SK-N-SH (cell line): ENCODE measurements at places on chromosomes 12 and 14.
A peak's percentile ranks its signal among the peaks of the same experiment; 100 is the strongest.

DNA sequence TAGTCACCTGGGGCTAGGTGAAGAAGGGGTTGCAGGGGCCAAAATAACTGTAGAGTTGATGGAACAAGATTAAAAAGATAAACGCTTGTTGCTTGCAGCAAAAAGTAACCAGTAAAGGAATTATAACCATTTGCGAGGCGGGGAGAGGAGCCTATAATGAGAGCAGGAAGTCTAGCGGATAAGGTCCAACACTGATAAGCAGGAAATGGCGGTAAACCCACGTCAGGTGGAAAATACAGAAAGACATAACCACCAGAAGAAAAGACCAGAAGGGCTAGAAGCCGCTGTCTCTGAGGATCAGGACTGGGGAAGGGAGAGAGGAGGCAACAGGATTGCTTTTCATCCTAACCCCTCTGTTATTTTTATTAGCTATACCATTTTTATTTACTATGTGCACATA lies 303.3 kb downstream of the DPF3 start:
- no peak for DNase-seq

DNA sequence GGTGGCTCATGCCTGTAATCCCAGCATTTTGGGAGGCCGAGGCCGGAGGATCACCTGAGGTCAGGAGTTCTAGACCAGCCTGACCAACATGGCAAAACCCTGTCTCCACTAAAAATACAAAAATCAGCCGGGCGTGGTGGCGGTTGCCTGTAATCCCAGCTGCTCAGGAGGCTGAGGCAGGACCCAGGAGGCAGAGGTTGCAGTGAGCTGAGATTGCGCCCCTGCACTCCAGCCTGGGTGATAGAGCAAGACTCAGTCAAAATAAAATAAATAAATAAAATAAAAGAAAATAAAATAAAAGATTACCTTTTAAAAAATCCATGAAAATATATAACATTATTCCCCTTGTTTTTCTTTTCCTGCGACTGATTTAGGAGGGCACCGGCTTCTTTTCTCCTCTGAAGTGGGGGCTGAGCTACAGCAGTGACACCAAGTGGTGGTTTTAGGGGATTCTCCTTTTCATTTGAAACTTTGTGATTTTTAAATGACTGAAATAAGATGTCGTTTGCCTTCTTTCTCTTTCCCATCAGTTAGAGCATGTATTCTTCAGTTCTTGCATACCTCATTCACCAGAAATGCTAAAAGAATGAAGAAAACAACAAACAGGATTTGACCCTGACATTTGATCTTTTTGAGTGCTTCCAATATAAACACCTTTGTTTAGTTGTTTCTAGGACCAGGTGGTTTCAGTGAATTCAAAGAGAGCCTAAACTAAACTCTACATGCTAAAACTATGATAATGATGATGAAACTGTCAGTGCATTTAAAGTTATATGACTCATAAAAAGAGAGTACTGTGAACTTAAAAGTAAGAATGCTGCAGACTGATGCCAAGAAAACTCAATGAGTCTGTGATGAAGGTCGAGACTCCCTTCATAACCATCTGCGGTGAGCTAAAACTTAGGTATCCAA lies 22.6 kb upstream of the PKP2 start:
- peak; percentile 66 for DNase-seq

- DNase-seq: no peak
These were observed 87.0 kb downstream of the PTPRB start for GRCh38 chr12:70550180-70550577.

GRCh38 chr12:48997719-48998496 lies 1.3 kb downstream of the DDN start:
- peak; percentile 90 for DNase-seq

DNA sequence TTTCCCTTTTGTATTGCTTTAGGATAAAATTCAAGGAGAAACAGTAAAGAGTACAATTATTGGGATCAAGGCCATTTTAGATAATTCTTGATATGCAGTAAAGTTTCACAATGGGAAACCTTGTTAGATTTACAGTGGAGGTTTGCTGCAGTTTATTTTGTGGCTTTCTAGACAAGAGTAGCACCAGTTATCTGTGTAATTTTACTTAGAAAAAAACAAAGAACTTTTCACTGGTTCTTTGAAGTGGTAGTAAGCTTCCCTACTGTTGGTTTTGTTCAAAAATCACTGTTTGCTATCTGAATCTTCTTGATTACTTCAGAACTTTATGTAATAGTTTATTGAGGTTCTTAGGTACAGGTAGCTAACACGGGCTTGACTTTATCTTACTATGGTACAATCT lies 42.0 kb downstream of the ADIPOR2 start:
- no peak for DNase-seq

DNA sequence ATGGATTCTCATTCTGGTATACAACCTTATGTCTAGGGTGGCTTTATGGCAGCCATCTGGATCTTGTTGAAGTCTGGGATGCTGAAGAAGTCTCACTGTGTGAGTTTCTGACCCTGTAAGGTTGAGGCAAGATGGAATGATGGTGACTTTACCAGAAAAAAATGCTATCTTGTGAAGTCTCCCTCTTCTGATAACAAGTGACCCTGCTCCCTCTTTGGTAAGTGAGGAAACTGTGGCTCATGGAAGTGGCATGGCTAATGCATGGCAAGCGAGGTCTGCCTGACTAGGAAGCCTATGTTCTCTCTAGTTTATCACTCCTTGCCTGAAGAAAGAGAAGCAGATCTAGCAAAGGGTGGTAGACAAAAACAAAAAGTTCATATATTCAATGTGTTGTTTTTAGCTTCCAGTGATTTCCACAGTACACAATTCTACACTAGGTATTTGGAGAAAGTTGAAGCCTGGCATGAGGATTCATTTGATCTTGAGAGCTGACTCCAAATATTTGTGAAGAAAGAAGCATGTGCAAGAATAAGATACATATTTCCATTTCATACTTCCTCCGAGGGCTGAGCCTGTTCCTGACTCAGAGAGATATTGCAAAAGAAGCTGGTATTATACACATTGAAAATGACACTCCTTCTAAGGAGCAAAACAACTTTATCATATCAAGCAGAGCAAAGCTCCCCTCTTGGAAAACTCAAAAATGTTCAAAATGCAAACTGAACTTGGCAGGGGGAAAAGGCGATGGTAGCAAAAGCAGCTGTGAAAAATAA lies 63.6 kb downstream of the HELB start:
- DNase-seq: no peak

DNA sequence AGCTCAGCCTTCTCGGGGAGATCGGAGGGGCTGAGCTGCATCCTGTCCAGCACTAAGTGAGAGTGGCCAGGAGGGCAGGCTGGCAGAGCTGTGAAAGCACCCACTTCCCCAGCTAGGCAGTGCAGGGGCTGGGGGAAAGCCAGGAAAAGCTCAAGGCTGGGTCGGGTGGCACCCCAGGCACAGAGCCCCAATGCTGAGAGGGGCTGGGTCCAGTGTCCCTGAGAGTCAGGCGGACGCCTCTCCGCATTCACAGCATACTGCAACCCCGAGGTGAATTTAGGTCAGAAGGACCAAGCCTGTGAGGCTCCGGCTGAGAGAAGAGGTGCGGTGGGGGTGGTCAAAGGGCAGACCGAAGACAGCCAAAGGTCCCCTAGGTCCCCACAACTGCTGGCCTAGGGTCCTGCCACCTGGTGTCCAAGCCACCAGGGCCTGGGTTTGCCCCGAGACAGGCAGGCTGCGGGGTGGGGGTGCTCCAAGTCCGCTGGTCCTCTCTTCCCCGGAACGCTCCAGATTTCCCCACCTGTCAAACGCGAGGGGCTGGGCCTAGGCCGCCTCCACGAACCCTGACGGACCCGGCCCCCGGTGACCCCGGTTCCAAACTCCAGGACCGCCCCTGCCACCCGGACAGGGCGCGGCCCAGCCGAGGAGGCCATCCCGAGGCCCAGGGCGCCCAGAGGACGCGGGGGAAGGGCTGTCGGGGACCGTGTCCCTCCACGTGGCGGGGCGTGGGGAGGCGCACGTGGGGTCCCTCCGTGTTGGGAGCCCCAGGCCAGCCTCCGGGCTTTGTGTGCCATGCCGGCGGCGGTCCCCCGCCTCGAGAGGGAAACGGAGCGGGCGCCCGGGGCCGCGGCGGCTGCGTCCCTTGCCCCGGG lies 527 bp downstream of the CAMKK2 start:
- peak; percentile 64 for DNase-seq

DNA sequence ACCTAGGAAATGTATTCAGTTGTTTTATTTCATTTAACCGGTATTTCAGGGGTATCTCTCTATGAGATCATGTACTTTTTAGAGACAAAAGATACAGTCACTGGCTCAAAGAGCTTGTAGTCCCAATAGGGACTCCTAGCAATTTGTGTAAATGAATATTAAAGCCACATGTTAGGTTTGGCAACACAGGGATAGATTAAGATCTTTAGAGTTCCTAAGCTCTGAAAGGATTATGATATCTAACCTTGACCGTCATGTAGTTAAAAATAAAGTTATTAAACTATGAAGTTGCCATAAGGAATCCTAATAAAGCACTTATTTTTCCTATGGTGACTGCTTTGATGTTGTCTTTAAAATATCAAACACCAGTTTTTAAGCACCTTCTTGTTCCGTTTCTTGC lies 100.4 kb upstream of the FGD4 start:
- peak; percentile 26 for DNase-seq

- no peak for DNase-seq
These were observed 13.3 kb downstream of the SDS start for GRCh38 chr12:113390064-113391043.

GRCh38 chr12:4630262-4630661 lies 18.6 kb downstream of the AKAP3 start:
- no peak for DNase-seq

- peak; percentile 50 for DNase-seq
These were observed 4.7 kb upstream of the LHX5 start for GRCh38 chr12:113476176-113476986.

GRCh38 chr12:105523164-105524057 lies 192.9 kb downstream of the C12orf75 start:
- peak; percentile 73 for DNase-seq

DNA sequence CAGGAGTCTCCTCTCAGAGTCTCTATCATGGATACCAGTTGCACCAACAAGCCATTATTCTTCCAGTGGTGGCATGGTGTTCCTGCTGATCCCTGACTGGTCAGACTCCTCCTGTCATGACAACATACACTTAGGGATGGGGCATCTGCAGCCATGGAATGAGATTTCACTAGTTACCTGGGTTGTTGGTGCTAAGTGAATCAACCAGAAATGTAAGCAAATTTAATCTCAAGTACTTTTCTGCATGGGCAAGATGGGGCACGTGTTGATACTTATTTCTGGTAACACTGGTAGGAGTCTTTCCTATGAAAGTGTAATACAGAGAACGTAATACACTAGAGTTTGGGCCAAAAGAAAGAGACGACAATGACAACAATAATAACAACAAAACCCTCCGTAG lies 211.5 kb upstream of the FOXN3 start:
- no peak for DNase-seq
